ENCODE measurements at places on chromosomes 16 and 17.
A peak's percentile ranks its signal among the peaks of the same experiment; 100 is the strongest.

DNA sequence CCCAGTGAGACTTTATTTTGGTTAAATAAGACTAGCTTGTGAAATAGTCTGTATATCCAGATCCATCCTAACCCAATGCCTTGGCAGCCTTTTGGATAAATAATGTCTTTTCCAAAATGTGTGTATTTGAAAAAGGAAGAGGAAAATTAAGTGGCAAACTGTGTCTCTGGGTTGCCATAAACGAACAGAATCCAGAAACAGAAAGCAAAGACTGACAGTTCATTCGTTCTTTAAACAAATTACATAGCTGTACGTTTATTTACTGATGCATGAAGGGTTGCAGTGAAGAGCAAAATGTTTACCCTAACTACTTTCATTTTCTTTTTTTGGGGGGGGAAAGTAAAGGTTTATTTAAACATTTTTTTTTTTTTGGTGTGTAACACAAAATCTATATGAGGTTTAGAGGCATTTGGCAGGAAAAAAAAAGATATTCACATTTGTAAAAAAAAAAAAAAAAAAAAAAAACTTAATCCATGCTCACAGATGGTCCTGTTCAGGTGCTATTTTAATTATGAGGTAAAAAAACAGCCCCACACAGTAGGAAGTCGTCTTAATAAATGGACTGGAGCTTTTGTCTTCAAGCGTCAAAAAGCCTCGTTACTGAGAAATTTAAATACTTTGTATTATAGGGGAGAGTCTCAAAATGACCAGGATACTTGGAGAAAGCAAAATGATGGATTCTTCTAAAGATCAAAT, 245.9 kb downstream of the FTO start:
- DNase-seq: no peak

DNA sequence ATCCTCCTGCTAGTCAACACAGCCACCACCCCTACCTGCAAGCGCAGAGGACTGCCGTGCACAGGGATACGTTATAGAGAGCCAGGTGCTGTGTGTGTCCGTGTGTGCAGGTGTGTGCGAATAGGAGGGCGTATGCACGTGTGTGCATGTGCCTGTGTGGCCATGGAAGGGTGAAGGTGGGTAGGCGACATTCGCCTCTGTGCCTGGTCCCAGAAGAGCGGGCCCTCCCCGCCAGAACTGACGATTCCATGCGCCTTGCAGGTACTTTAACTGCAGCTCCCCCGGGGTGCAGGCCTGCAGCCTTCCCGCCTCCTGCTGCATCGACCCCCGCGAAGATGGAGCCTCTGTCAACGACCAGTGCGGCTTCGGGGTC, 8.7 kb downstream of the PDE6G start:
- no peak for DNase-seq

DNA sequence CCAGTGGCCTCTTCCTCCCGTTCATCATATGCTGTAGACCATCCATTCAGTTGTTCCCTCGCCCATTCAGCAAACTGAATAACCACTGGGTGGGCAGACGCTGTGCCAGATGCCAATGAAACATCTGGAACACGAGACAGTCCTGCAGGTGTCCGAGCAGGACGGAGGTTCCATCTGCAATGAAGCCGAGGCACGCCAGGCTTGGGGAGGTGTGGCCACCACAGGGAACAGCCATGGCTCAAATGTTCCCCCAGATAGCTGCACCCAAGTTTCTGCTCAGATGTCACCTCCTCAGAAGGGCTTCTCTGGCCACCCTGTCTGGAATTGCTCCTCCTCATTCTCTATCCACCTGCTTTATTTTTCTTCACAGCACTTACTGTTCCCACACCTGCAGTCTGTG, 30.5 kb downstream of the UBE2O start:
- no peak for DNase-seq

- DNase-seq: no peak
Measured at GRCh38 chr17:12567077-12568053, 98.3 kb upstream of the MYOCD start.

DNA sequence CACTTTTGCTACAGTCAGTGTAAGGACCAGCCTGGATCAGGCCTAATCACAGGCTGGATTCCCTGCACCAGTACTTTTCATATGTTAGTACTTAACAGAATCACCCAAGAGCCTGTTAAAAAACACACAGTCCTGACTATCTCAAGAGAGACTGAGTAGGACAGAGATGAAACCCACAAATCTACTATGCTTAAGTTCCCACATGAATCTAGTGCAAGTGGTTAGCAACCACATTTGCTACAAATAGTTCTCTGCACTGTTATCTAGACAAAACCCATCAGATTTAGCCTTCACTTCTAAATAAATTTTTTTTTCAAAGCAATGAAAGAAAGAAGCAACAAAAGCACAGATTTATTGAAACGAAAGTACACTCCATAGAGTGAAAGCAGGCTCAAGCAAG, 38.9 kb downstream of the SSH2 start:
- no peak for DNase-seq

- DNase-seq: no peak
Measured at GRCh38 chr17:42665581-42666001, 6.5 kb downstream of the TUBG2 start.

GRCh38 chr17:47821031-47821423, 567 bp downstream of the OSBPL7 start:
- no peak for DNase-seq

DNA sequence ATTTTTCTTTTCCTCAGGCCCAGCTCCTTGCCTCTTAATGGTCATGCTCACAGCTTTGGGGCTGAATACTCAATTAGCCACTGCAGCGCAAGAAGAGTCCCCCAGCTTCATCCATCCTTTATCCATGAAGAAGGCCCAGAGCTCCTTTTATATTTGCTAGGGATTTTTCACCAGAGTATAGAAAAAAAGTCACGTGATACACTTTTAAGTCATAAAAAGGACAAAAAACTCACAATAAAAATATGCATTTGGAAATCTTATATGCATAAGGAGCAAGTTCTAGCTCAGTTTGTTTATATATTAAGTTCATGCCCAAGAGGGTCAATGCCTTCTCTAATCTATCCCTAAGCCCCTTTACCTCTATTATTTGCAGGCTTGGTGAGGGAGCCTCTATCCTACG, 254.1 kb downstream of the CA10 start:
- no peak for DNase-seq

DNA sequence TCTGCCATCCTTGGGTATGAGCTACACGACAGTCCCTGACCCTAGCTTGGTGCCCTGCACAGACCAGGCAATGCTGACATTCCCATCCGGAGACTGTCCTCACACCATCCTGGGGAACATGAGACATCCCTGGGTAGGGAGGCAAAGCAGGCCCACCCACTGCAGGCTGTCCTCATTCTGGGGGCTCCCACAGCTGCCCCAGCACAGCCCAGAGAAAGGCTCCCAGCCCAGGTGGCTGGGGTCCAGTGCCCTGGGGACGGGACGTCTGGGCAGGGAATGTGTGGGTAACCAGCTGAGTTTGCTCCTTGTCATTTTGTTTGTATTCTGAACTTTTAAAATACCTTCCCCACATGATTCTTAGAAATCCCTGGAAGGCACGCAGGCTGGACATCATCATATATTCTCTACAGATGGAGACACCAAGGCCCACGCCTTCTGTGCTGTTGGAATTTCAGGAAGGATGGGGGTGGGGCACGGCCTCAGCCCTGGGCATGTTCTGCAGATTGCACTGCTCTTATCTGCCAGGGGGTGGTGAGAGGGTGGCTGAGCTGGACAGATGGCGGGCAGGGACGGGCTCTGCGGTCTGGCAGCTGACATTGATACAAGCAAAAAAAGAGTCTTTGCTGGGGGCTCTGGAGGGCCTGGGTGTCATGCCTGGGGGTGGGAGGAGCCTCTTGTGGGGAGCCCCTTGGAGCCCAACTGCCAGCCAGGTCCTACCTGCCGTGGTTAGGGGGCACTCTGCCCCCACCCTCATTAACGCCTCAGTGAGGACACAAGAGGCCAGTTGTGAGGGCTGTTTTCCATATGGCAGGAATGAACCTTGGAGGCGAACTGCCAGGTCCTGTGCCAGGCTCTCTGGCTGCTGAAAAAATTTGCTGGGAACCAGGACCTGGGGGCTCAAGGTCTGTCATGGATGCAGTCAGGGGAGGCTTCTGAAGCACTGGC, 28.4 kb downstream of the LRRC75A start:
- no peak for DNase-seq

DNA sequence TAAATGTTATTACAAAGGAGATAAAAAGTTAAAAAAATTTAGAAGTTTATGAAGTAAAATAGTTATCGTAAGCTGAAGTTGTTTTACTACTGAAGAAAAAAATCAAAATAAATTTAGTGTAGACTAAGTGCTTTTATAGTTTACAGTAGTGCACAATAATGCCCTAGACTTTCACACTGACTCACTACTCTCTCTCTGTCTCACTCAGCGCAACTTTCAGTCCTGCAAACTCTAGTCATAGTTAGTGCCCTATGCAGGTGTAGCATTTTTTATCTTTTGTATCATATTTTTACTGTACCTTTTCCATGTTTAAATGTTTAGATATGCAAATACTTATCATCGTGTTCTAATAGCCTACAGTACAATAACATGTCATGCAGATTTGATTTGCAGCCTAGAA, 17.7 kb upstream of the TOM1L1 start:
- DNase-seq: no peak

- no peak for DNase-seq
Measured at GRCh38 chr17:59493867-59494266, 71.5 kb upstream of the DHX40 start.

- no peak for DNase-seq
Measured at GRCh38 chr16:55018881-55019280, 88.2 kb downstream of the IRX5 start.

DNA sequence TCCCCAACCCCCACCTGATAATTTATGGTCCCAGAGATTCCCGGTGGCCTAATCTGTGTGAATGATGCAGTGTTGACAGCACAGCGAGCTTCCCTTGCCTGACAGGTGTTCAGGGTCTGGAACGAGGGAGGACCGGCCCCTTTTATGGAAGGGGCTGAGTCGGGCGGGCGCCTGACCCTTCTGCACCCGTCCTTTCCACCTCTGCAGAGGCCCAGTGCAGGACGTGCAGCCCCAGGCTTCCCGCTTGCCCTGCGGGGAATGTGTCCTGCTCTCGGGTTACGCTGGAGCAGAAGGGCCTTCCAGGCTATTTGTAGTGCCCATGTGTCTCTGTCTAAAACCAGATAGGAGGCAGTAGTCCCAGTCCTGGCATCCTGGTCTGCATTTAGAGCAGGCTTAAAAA, 16.2 kb downstream of the SMTNL2 start:
- no peak for DNase-seq

DNA sequence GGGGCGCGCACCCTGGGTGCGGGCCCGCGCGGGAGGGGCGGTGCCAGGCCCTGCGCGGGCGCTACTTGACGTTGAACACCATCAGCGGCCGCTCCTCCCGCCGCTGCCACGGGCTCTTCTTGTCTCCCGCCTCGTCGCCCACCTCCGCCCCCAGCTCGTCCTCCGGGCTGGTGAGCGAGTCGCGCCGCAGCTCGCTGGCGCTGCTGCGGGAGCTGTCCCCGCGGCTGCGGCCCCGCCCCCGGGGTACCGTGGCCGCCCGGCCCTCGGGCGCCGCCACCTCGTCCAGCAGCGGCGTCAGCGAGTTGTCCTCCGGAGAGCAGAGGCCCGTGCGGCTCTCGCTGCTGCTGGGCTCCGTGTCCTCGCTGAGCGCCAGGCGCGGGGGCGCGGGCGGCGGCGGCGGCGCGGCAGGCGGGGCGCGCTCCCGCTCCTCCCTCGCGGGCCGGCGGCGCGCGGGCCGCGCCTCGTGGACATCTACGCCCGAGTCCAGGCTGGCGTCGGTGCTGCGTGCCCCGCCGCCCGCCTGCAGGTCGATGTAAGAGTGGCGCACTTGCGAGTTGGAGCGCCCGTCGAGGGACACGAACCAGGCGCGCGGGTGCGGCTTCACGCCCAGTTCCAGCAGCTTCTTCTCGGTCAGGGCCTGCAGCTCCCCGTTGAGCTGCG, 8.7 kb downstream of the GRN start:
- peak; percentile 41 for DNase-seq

DNA sequence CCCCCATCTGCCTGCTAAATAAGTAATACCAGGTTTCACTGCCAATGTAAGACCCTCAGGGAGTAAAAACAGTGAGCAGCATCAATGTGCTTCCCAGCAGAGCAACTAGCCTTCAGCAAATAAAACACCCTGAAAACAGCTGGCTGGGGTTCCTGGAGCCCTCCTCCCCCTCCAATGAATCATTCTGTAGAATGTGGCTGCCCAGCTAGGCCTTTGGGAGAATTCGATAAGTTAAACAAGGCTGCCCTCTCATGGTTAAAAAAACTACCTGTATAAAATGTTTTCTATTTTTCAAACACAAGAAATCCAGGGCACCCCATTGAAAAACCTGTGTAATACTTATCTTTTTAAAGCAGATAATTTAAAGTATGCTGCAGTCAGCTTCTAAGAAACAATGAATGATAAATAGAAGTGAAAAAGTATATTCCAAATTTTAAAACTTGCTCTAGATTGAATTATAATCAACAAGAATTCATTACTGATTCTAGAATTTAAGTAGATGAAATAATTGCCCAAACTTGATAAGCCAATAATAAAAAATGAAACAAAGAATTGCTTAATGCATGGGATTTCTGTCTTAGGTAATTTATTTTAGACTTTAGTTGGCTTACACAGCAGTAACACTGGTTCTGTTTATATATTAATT, 9.4 kb upstream of the TOM1L1 start:
- DNase-seq: peak; percentile 37

- DNase-seq: no peak
Measured at GRCh38 chr16:29824589-29825144, 4.4 kb downstream of the MVP start.

Data from suppressor macrophage treated with lipopolysaccharide for 4 hours (primary cell).